Activated naive CD8-positive, alpha-beta T cell treated with anti-CD3 and anti-CD28 coated beads for 36 hours (primary cell): ENCODE measurements at places on chromosomes 1 and 21. TPM values are rescaled to one million over a fixed set of nuclear protein-coding genes. Genes with fewer than 3 reads are reported as not detected.

Gene FNDC10
- total RNA-seq = 3.3 TPM

Gene HSF2BP
- total RNA-seq = 1.2 TPM

Gene SYF2
- total RNA-seq = 34.8 TPM

Gene MIXL1
- total RNA-seq = 0.10 TPM

Gene CELSR2
- total RNA-seq = 2.6 TPM

Gene ERG
- not detected for total RNA-seq

Gene ZNF697
- total RNA-seq = 1.1 TPM

Gene IFNLR1
- 7.3 TPM for total RNA-seq

Gene HYI
- total RNA-seq = 5.6 TPM

Gene NEXN
- total RNA-seq = 2.5 TPM

Gene USP1
- total RNA-seq = 108 TPM

Gene KRTAP19-1
- not detected for total RNA-seq

Gene PTPN22
- total RNA-seq = 67.9 TPM

Gene TAS1R3
- total RNA-seq = 0.06 TPM

Gene TMEM51
- not detected for total RNA-seq

Gene LENEP
- not detected for total RNA-seq

Gene TMEM200B
- 0.90 TPM for total RNA-seq

Gene FMO5
- 0.22 TPM for total RNA-seq

Gene LMOD1
- total RNA-seq = not detected

Gene MROH9
- not detected for total RNA-seq

Gene SIM2
- total RNA-seq = not detected

Gene KRTAP13-1
- not detected for total RNA-seq

Gene SPRR5
- total RNA-seq = not detected

Gene TFF1
- not detected for total RNA-seq

Gene TEX38
- total RNA-seq = not detected

Gene TBX15
- total RNA-seq = not detected

Gene TCP10L
- 0.52 TPM for total RNA-seq

Gene PDE4B
- 24.6 TPM for total RNA-seq

Gene RAB4A
- total RNA-seq = 36.0 TPM

Gene ABCG1
- total RNA-seq = 11.1 TPM
